Cardiac fibroblast (primary cell): ENCODE measurements at places on chromosomes 11 and 22.

- DNase-seq, result no peak
These were observed 88.1 kb downstream of the TEAD1 start for GRCh38 chr11:12762278-12762677.

- peak; percentile 64 for DNase-seq
These were observed 5.3 kb downstream of the ADA2 start for GRCh38 chr22:17213976-17214375.

GRCh38 chr11:20501971-20502370, 97.4 kb upstream of the SLC6A5 start:
- no peak for DNase-seq

- no peak for DNase-seq
These were observed 24.1 kb downstream of the ZNRF3 start for GRCh38 chr22:28907311-28908008.

DNA sequence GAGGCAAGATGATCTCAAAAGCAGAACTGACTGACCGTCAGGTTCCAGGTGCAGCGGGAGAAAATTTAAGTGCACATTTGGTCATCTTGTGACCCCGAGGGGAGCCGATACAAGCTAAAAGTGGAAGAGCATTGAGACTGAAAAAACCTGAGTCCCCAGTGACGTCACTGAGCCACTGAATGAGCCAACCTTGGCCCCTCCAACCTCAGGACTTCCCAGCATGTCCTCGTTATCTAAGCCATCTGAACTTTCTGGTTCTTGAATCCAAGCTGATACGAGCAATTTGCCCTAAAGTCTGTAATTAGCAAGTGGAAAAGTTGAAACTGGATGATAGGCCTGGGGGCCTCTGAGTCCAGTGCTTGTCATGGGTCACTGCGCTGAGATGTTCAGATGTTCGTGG, 51.1 kb upstream of the ISX start:
- no peak for DNase-seq

DNA sequence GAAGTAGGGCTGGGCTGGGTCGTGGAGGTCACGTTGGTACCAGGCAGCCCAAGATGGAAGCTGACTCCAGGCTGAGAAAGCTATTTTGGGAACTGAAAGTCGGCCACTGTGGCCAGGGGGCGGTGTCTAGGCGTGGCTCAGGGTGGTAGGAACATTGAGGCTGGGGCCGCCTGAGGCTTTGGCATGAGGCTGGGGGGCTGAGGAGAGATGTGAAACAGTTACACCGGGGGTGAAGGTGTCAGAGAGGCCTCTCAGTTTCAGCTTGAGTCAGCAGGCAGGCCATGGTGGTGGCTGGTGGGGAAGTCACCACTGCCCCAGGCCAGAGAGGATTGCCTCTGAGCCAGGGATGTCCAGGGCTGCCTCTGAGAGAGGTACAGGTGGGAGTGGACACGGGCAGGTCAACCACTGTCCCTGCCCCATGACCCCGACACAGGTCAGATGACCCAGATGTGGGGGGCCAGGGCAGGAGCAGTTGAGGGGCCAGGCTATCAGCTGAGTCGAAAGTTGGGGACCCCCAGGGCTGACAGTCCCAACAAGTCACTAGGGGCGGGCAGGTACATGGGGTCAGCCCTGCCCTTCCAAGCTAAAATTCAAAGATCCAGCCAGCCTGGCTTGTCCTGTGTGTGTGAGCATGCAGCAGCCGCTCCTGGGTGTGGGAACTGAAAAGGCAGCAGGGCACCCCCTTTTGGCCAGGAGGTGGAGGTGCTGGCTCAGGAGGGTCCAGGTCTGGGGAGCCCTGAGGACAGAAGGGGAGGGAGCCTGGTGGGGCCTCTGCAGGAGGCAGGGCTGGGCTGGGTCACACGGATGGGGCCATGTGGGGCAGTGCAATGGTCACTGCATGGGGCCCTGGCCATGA, 7.2 kb downstream of the KCNK7 start:
- peak; percentile 73 for DNase-seq

DNA sequence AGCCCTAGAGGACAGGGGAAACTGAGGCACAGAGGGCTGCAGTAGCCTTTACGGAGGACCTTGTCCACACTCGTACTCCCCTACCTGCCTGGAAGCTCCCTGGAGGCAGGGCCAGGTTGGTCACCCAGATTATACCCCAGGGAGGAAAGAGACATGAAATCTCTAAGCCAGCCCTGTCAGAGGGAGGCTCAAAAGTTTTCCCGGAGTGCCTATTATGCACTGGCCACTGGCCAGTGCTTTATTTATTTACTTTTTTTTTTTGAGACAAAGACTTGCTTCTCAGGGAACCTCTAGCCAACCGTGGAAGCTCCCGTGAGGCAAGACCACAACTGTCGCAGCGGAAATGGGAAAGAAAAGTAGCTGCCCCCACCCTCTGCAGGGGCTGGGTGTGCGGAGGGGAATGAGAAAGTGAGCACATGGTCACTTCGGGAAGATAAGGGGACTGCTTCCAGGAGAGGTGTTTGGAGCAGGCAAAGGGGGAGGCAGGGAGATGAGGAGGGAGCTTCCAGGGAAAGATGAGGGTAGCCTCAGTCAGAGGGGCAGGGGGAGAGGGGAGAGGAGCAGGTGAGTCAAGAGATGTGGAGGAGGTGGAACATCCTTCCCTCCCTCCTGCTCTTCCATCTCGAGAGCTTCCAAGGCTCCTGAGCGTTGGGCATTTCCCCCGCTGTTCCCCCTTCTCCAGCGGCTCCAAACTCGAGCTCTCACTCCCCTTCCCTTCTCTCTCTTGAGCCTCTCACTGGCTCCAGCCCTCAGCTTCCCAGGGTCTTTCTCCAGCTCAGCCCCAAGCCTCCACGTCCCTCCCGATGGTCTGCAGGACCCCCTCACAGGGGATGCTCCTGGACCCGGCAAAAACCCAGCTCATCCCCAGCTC, 4.3 kb downstream of the IL2RB start:
- no peak for DNase-seq

- DNase-seq, result peak; percentile 38
These were observed 49.0 kb downstream of the PPFIA1 start for GRCh38 chr11:70319396-70320076.

DNA sequence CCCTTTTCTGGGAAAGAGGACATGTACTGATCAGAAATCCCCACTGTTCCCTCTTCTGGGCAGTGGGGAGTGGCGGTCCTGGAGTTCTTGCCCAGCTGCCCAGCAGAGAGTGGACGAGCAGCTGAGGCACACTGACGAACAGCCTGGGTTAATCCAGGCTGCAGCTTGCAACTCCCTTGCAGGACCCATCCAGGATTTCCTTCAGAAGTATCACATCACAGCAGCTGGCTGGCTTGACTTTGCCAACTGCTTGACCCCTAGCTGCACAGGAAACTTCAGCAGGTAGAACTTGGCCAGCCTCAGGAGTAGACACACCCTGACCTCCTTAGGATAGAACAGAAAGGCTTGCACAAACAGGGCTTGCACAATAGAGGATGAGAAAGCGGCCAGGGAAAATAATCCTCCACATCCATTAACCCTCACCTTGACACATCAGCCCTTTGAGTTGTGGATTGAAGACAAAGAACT, 27.9 kb upstream of the FZD4 start:
- peak; percentile 22 for DNase-seq
